Breast epithelium (tissue), 4 donors: ENCODE measurements at places on chromosomes 6 and 20. TPM values are rescaled to one million over a fixed set of nuclear protein-coding genes. Genes with fewer than 3 reads are reported as not detected.
A peak's percentile ranks its signal among the peaks of the same experiment; 100 is the strongest.

DNA sequence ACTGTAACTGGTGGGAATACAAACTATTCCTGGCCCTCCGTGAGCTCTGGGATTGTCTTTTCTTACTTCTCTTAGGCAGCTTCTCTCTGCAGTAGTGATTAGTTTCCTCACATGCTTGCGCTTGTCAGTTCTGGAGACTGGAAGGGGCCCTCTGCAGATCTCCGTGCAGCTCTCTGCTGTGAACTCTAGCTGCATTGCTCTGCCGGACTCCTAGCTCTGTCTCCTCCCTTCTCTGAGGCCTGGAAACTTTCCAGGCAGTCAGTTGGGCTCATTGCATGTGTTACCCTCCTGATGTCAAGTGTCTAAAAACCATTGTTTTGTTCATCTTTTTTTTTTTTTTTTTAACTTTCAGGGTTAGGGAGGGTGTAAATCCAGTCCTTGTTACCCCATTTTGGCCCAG, 102.3 kb downstream of the CTNNBL1 start:
- no peak for DNase-seq

Gene OVOL2
- 21.0 TPM for total RNA-seq

DNA sequence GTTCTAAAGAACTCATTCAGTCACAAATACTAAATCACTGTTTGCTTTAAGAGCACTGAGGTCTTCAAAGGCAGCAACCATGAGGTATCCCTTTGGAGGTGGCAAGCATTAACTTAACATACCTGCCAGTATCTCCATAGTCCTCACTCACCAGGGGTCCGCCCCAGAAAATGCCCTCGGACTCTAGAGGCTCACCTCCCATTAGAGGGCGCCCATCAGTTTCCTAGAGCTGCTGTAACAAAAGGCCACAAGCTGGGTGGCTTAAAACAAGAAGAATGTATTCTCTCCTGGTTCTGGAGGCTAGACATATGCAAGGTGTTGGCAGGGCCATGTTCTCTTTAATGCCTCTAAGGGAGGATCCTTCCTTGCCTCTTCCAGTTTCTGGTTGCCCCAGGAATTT, 12.0 kb upstream of the RNGTT start:
- DNase-seq = no peak

DNA sequence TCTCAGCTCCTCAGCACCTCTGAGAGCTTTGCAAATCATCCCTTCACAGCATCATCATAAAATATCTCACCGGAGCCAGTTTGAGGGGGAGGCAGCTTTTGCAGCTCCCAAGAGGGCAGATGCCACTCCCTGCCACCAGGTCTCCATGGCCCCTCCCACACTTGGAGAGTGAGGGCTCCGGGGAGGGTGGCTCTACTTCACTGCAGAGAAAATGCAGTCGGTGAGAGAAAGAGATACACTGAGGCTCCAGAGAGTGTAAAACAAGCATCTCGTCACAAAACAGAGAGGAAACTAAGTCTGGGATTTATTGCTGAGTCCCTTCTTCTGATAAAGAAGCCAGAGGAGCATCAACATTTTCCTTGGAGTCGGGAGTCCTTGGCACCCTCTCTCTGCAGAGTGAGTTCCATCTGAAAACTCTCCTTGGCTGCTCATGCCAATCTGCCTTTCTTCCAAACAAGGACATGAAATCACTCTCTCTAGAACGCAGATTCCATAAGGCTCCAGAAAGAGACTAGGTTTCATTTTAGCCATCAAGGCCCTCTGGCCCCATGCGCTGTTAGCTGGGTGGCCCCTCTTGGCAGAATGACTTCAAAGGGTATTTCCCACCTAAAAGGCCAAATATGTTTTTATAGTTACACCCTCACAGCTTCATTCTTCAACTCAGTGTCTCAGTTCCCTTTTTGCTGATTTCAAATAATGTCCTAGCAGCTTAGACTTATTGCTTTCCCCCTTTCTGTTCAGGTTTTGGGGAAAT, 70.6 kb upstream of the F13A1 start:
- DNase-seq = no peak

GRCh38 chr6:117555262-117555849, 47.0 kb downstream of the GOPC start:
- DNase-seq = no peak

DNA sequence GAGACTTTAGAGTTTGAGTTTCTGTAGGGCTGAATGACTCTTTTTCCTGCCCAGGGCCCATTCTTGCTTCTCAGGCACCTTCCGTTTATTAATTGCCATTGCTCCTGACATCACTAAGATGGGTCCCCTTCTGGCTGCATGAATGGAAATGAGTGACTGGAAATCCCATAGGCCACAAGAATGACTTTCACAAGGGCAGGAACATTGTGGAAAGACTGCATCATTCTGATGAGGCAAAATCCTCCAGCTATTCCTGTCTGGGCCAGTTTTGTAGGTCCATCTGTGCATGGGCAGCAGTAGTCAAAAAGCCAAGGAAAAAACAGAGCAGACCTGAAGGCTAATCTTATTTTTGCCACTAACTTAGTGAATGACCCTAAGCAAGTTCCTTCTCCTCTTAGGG, 19.3 kb downstream of the TMEM74B start:
- DNase-seq = no peak

Gene WTAP
- 116 TPM for total RNA-seq

Gene AKAP7
- total RNA-seq = 13.0 TPM

Gene SIGLEC1
- total RNA-seq = 32.0 TPM

DNA sequence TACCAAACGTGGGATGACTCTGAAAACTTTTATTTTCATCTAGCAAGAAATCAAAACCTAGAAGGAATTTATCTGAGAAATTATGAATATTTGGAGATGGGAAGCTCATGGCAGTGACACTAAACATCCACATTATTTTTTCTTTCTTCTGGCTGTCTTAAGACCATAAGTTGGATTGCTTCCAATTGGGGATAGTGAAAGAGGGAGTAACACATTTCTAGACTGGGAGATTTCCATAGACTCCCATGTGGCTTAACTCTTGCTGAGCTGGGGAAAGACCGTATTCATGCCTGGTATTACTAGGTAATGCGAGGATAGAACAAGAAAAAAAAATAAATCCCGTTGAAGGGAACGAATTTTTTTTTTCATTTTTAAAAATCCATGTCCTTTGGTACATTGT, 120.0 kb downstream of the UTRN start:
- DNase-seq = no peak

GRCh38 chr6:40799296-40800140, 212.4 kb upstream of the LRFN2 start:
- no peak for DNase-seq

DNA sequence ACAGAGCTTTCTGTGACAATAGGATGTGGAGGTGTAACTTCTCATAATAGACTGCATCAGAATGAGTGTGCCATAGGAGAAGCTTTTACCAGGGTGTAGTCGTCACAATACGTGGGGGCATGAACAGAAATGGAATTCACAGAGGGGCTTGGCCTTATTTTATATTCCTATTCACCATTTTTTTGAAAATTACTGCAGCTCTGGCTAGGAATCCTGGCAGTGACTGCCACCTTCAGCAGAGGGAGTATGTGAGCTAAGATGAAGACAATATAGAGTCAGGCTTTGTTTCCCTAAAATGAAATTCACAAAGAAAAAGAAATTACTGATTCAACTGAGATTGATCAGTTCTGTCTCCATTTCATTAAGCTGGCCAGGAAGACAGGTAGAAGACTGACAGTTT, 13.9 kb downstream of the TOMM6 start:
- DNase-seq = no peak

Gene MUCL3
- not detected for total RNA-seq

Gene LRRC73
- 0.33 TPM for total RNA-seq

DNA sequence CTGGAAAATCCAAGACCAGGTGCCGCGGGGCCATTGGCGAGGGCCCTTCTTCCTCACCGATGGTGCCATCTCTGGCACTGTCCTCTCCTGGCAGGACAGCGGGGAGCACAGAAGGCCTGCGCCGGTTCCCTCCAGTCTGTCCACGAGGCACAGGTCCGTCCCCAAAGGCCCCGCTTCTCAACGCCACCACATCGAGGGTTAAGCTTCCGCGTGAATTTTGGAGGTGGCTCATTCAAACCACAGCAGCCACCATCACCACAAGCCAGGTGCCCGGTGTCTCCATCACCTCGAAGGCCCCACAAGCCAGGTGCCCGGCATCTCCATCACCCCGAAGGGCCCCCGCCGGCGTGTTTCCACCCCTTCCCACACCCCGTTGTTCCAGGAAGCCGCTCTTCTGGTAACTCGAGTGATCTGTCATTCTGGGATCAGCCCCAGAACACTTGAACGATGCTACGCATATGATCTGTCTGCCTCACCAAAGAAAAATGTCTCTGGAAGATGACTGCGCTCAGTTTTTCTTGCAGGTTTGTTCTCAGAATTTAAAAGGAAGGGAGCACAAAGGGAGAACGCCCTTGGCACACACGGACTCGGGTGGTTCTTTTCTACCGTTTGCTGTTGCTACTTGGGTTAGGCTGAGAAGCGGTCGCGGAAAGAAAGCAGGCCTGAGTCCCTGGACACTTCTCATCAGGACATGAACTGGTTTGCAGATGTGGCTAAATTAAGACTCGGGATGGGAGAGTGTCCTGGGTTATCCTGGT, 9.9 kb upstream of the KIF25 start:
- no peak for DNase-seq

DNA sequence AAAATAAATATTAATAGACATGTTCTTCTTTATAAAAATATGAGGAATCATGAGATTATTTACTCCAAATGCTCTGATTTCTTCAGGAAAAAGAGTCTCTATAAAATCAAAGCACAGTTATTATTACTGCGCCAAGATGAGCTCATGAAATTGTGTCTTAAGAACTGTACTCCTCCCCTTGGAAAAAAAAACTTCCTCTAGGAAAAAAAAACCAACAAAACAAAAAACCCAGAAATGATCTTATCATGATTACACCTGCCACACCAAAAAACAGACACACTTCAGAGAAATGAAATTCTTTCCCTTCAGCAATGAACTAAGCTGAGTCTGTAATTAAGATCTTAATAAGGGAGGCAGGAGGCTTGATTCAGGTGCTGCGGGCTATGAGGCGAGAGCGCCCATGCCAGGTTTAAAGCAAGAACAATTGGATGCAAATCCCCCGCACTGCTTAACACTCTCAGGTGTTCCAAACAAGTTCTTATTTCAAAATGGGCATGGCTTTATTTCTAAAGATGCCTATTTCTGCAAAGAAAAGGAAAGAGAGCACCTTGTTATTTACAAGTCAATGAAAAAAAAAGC, 9.1 kb downstream of the NEDD9 start:
- no peak for DNase-seq

Gene CDSN
- total RNA-seq = 0.59 TPM

Gene PCMTD2
- 73.7 TPM for total RNA-seq

Gene SNAI1
- 4.3 TPM for total RNA-seq

DNA sequence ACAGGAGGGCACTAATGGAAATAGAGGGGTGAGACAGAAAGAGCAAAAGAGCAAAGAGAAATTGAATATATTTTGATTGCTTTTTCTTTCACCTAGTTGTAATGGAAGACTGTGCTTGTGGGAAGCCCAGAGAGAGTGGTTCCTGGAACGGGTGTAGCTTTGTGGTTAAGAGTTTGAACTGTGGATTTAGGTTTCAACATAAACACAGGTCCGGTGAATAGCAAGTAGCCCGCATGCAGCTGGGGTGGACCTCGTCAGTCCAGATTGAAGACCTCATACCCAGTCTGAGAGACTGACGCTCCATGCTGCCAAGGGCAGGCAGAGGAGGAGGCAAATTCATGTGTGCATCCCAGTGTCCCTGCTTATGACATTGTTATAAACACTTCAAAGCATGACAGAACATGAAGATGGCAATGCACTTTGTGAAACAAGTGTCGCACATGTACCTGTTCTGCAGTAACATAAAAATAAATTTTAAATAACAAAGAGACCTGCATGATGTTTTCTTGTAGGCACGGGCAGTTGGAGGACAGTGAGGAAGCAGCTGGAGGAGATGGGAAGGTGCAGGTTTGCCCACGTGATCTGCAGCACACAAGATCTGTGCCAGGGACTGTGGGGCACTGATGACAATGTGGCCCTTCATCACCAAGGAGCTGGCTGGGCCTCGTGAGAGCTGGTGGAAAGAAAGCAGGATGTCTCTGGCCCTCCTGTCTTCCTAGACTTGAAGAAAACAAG, 220.5 kb upstream of the SSTR4 start:
- DNase-seq = no peak

GRCh38 chr6:26439151-26440125, 866 bp upstream of the BTN3A3 start:
- no peak for DNase-seq

DNA sequence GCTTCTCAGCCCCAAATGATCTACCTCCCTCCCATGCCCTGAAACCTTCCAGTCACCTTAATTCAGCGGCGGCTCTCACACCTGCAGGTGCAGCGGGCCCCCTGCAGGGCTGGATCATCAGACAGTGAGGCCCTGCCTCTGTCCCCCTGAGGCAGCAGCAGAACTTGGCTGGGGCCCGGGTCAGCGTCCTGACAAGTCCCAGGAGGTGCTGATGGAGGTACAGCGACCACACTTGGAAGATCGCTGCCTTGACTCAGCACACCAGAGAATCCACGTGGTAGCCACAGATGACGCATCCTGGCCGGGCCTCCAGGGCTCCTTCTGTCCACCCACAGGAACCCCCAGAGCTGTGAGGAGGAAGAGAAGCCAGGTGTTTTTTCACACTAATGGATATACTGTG, 116.4 kb upstream of the THBS2 start:
- DNase-seq = no peak

- DNase-seq = no peak
Measured at GRCh38 chr6:71258078-71258866, 30.3 kb upstream of the OGFRL1 start.

Gene FOXA2
- not detected for total RNA-seq

Gene EPHA7
- 0.80 TPM for total RNA-seq

- no peak for DNase-seq
Measured at GRCh38 chr6:131163886-131164285, 28.6 kb downstream of the AKAP7 start.

- no peak for DNase-seq
Measured at GRCh38 chr6:2899596-2899995, 3.5 kb downstream of the SERPINB9 start.

DNA sequence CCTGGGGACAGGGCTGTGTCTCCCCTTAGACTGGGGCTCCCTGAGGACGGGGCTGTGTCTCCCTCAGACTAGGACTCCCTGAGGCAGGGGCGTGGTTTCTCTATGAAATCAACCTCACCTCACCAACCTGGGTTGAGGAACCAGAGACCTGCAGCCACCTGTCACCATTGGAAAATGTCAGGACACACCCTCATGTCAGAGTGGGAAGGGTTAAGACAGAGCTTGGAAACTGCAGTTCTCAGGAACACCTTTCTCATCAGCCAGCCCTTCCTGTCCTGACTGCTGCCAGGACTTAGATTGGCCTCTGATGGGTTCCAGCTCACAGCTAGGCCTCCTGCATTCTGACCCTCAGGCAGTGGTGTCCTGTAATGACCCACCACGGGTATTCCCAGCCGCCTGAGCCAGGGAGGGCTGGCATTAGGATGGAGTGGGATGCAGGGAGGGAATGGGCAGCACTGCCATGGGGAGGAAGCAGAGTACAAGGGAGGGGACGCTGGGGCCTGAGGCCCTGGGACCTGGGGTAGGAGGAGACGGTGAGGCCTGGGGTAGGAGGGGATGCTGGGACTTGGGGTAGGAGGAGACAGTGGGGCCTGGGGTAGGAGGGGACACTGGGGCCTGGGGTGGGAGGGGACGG, 76.3 kb downstream of the MRPL14 start:
- peak; percentile 59 for DNase-seq

Gene EFCAB8
- 0.32 TPM for total RNA-seq

GRCh38 chr20:12199703-12200102, 282.0 kb downstream of the BTBD3 start:
- no peak for DNase-seq

Gene MYLK4
- 1.4 TPM for total RNA-seq

GRCh38 chr6:159434410-159434809, 258.6 kb downstream of the SOD2 start:
- DNase-seq = no peak

Gene XKR7
- total RNA-seq = not detected
